ENCODE measurements at places on chromosomes 7 and 10. TPM values are rescaled to one million over a fixed set of nuclear protein-coding genes. Genes with fewer than 3 reads are reported as not detected.

DNA sequence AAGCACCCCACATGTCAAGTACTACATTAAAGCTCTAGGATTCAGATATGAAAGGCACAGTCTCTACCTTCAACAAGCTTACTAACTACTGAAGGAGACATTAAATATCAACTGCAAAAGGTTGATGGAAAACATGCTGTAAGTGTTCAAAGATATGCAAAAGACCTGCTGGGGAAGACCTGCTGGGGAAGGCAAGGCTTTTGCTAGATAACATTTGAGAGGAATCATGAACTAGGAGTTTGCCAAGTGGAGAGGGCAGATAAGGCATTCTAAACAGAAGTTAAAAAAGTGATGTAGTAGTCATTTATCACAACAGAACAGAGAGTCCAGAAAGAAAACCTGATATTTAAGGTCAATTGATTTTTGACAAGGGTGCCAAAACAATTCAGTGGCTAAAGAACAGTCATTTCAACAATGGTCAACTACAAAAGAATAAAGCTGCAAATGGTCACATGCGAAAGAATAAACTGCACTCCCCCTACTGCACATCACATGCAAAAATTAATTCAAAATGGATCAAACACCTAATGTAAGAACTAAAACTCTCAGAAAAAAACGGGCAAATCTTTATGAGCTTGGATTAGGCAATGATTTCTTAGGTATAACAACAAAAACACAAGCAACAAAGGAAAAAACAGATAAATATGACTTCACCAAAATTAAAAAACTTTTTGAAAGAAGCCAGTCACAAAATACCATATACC is 23.0 kb upstream of the MSS51 start:
- peaks cover 23% of the 10 kb centered on the region for H3K36me3 ChIP-seq
- no peaks in the 10 kb centered on the region for H3K4me1 ChIP-seq
- H3K27ac ChIP-seq, result no peak overlapping the region
- no peak for DNase-seq

CYP3A4 gene
- total RNA-seq, result not detected

PRLHR gene
- total RNA-seq, result not detected

- no peak overlapping the region for H3K4me3 ChIP-seq
- peaks cover 67% of the 10 kb centered on the region for H3K27me3 ChIP-seq
- H3K36me3 ChIP-seq, result no peaks in the 10 kb centered on the region
- H3K4me1 ChIP-seq, result no peaks in the 10 kb centered on the region
Observed at GRCh38 chr10:91214911-91215310, 5.6 kb upstream of the PCGF5 start.

All from endodermal cell (in vitro differentiated cells).